Kidney (tissue), 22 donors: ENCODE measurements at places on chromosomes 11 and 22.

- DNase-seq = no peak
These were observed 1.6 kb downstream of the TCP11L1 start for GRCh38 chr11:33040862-33041453.

DNA sequence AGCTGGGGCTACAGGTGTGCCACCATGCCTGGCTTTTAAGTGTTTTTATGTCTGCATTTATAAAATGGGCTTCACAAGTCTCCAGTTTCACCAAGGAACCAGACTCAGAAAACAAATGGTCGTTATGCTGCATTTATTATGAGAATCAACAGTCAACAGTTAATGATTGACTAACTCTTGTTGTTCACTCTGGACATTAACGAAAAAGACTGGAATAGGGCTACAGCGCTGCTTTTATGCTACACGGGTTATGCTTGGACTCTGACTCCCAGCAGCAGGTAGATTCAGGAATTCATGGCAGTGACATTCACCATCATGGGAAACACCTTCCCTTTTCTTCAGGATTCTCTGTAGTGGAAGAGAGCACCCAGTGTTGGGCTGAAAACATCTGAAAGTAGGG is 44.4 kb upstream of the CHKA start:
- DNase-seq = no peak

GRCh38 chr22:41598081-41598480 is 8.4 kb upstream of the PMM1 start:
- DNase-seq = no peak

- peak; percentile 90 for DNase-seq
These were observed at the start of gene TPST2 for GRCh38 chr22:26589845-26590736. TPST2 (minus strand) TSS chr22:26590132; CDS start chr22:26541630, 48,502 bp downstream.

DNA sequence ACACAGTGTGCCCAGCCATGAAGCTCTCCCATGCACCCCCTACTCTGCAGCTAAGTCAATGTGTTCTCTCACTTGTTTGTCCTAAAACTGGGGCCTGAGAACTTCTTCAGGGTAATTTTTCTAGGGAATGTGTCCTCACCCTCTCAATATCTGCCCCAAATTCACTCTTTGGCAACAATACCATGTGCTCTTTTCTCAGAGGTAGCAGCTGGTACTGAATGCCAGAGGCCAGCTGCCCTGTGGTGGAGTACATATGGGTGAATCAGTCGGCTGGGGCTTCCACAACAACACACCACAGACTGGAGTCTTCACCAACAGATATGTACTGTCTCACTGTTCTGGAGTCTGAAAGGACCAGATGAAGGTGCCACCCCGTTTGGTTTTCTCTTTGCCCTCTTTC is 97.7 kb upstream of the TOP3B start:
- no peak for DNase-seq

- no peak for DNase-seq
These were observed 184.0 kb upstream of the TBCEL start for GRCh38 chr11:120839846-120840402.

DNA sequence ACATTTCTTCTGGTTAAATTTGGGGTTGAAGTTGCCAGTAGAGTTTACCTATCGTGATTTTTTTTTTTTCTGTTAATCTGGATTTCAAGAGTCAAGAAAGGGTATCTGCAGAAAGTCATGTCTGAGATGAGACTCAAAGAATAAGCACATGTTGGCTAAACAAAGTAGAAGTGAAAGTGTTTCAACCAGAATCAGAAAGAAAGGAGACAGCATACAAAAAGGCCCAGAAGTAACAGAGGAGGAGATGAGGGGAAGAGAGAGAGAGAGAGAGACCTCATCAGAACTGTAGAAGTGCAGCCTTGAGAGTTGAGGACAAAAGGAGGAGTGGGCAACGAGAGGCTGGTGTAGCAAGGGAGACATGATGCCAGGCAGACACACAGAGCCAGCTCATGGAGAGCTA is 54.9 kb downstream of the SVIP start:
- DNase-seq = no peak

DNA sequence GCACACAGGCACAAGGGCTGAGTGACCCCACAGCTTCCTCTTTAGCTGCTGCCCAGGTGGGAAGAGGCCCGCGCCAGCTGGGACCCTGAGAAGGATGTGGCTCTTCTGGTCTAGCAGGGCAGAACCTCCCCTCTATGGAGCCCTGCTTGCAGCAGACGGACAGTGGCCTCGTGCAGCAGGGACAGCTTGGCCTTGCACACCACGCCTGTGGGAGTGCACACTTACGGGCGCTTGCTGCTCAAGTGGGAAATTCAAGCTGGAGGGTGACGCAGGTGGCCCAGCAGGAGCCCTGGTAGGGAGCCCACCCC is 971.4 kb downstream of the BRD1 start:
- DNase-seq = no peak

GRCh38 chr22:43081968-43082367 is 7.2 kb downstream of the TTLL1 start:
- no peak for DNase-seq

- DNase-seq = no peak
These were observed 90.4 kb downstream of the HIPK3 start for GRCh38 chr11:33347490-33348125.

DNA sequence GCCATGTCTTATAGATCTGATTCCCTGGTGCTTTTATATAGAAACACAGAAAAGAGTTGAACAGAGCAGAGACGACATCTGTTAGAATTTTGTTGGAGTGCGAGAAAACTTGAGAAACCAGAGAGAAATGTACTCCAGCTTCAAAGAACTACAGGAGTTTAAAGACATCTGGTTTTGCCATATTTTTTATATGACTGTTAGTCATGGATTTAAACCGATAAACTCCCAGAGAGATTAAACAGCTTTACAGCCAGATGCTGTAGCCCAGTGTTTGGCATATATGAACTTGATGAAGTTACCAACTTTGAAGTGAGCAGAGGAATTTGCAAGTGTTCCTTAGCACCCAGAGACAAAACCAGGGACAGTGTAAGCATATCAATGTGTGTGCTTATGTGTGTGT is 1083.1 kb downstream of the LRRC4C start:
- no peak for DNase-seq

GRCh38 chr22:41320416-41321240 is 19.3 kb downstream of the ZC3H7B start:
- DNase-seq = no peak

DNA sequence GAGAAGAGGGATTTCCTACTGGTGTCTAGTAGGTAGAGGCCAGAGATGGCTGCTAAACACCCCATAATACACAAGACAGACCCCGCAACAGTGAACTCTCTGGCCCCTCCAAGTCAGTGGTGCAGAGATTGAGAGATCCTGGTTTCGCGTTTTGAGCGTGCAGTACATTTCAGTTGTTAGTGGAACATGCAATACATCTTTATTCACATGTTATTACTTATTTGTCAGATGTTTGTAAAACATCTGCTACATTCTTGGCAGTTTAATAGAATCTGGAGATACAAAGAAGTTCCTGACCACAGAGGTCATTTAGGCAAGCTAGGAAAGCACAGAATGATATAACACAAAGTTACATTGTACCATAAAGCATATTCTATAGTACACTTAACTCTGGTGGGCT is 41.5 kb downstream of the ST3GAL4 start:
- DNase-seq = no peak

DNA sequence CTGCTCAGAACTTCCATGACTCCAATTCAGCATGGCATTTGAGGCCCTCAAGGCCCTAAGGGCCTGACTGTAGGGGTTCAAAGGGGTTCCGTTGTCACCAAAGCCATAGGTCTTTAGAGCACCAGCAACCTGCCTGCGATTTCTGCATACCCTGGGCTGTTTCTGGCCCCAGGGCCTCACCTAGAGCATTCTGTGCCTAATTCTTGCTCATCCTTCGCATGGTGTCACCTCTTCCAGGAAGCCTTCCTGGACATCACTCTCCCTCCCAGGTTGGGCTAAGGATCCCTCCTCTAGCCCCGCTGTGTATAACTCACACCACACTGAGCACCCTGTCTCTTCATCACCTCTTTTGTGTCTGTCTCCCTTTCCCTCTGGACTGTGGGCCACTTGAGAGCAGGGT is 194.3 kb downstream of the CEP164 start:
- DNase-seq = no peak

DNA sequence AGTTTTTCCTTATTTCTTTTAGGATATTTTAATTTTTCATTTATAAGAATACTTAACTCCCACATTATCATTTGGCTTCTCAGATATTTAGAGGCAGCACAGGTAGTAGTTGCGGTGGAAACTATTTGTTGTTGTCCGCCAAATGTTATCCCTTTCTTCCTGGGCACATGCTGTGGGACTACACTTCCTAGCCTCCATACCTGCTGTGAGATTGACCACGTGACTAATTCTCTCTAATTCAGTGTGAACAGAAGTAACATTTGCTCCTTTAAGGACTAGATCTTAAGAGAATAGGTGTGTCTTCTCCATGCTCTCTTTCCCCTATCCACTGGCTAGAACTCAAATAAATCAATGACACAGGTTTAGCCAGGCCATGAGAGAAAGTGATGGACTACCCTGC is 136.5 kb downstream of the ATG16L2 start:
- no peak for DNase-seq

DNA sequence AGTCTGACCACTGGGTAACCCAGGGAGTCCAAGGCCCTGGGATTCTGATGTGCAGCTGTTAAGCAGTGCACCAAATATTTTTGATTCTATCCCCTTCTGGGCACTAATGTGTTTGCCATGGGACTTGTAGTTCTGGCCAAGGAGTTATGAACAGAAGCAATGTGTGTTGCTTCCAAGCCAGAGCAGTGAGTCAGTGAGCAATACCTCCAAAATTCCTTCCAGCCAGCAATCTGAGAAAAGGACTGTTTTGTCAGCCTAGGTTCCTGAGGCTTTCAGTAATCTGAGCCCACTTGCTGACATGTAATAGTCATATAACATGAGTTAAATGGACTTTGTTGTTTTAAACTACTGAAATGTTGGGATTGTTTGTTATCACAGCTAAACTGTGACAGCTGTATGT is 311.4 kb downstream of the NELL1 start:
- DNase-seq = no peak

GRCh38 chr22:40020956-40021355 is 26.2 kb downstream of the FAM83F start:
- no peak for DNase-seq

DNA sequence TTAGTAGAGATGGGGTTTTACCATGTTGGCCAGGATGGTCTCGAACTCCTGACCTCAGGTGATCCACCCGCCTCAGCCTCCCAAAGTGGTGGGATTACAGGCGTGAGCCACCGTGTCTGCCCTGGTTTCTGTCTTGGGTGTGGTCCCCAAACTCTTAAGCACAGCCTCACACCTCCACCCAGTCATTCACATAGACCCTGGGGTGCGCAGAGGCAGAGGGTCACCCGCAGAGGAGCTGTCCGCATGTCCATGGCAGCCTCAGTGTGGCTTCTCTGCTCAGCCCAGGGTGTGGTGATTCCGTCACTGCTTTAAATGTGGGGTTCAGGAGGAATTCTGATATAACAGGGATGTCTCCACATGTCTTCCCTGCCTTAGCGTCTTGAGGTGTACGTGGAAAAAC is 48.5 kb upstream of the PRODH start:
- no peak for DNase-seq

DNA sequence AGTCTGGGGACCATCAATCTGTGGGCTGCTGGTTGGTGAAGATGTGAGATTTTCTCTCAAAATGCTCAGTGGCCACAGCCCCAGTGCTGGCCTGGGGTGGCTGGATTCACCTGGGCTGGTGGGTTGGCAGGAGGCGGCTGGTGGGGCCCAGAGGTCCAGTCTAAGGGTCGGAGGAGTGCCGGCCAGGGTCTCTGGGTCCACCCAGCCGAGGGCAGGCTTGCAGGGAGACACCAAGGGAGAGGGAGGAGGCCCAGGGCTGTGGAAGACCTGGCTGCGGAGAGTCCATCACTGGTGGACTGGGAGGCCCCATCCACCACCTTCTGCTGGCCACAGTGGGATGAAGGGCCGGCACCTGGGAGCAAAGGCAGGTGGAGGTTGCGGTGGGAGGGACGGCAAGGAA is 582 bp upstream of the SHANK3 start:
- no peak for DNase-seq

DNA sequence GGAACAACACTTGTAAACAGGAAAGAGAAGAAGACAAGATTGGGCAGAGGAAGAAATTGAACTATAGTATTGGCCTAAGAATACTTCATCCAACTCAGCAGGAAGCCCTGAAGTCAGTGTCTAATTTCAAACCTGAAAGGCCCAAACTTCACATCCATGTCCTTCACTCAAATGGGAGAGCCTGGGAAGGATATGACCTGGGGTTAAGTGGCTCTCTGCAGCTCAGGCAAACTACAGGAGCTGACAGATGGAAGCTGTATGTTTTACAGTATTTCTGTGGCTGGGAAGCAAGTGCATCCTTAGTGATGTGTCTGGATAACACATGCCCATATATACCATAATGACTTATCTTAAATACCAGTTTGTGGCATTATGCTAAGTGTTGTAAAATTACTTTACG is 196.2 kb downstream of the SOX6 start:
- no peak for DNase-seq

- DNase-seq = no peak
These were observed 59.1 kb upstream of the ARFGAP3 start for GRCh38 chr22:42915980-42916765.

- DNase-seq = no peak
These were observed 133.0 kb downstream of the ATG16L2 start for GRCh38 chr11:72947229-72947628.

GRCh38 chr11:95925011-95925410 is 1.1 kb upstream of the MTMR2 start:
- DNase-seq = peak; percentile 24

DNA sequence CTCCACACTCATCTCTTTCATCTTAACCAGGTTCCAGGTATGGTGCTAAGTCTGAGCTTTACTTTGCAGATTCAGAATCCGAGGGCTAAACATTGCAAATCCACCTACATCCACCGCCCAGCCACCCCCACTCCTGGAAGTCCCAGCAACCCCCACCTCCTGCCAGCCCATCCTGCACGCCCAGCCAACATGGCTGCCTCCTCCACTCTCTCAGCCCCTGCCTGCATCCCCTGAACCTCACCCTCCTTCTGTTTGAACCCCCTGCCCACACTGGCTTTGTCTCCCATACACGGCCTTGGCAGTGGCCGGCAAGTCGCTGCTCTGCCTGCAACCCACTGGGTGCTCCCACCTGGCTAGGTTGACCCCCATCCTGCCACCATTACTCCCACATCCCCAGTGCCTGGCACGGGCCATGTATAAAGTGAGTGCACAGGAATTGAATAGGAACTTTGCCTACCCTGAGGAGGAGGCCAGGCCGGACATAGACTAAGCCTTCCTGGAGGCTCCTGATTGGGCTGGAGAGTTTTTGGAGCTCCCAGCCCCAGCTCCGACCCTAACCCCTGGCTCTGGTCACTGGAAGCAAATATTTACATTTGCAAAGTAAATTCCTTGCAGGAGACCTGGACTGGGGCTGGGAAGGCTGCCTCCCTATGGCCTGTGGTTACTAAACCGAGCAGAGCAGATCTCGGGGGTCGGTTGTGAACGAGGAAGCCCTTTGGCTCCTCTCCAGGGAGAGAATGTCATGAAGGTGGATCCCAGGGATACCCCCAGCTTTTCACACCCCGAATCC is 14.4 kb downstream of the EMID1 start:
- DNase-seq = peak; percentile 36

DNA sequence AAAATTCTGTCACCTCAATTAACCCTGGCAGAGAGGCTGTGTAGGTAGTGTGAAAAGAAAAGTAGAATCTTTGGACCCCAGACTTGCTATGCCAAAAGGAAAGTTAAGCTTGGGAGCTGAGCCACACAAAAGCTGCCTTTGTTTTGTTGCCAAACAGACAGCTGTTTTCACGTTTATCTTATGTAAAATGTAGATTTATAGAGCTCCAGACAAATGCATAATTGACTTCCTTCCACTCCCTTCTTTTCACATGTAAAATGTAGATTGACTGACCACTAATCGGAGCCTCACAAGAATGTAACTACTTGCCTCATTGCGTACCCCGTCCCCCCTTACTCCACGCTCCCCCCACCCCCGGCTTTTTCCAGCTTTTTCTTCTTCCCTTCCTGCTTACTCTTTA is 2302.2 kb upstream of the RAG2 start:
- DNase-seq = no peak
